Mucosa of gallbladder (tissue), 1 donor: ENCODE measurements at places on chromosomes 4 and X. TPM values are rescaled to one million over a fixed set of nuclear protein-coding genes. Genes with fewer than 3 reads are reported as not detected.

The DIPK2B gene
- 7.1 TPM for total RNA-seq

The NLGN3 gene
- 2.5 TPM for total RNA-seq

The TLR6 gene
- 4.3 TPM for total RNA-seq

The BTC gene
- total RNA-seq = 10.3 TPM

The COL25A1 gene
- 0.55 TPM for total RNA-seq

The NSG1 gene
- 1.6 TPM for total RNA-seq

The ADGRG4 gene
- not detected for total RNA-seq

The HTR2C gene
- total RNA-seq = not detected
